ENCODE measurements at places on chromosomes 1 and 21. TPM values are rescaled to one million over a fixed set of nuclear protein-coding genes. Genes with fewer than 3 reads are reported as not detected.

IGFN1 gene
- total RNA-seq: 4.3 TPM

RHOU gene
- not detected for total RNA-seq

MROH7 gene
- 0.45 TPM for total RNA-seq

SH2D1B gene
- total RNA-seq: not detected

DNM3 gene
- total RNA-seq: 1.7 TPM

SPRR2G gene
- not detected for total RNA-seq

CRYAA gene
- not detected for total RNA-seq

CRYBG2 gene
- 24.6 TPM for total RNA-seq

CELA2B gene
- not detected for total RNA-seq

PIP5K1A gene
- 76.4 TPM for total RNA-seq

NUDT4B gene
- total RNA-seq: not detected

CLEC20A gene
- total RNA-seq: not detected

GPA33 gene
- not detected for total RNA-seq

RIMKLA gene
- 0.35 TPM for total RNA-seq

LCE2D gene
- total RNA-seq: not detected

HMGCS2 gene
- not detected for total RNA-seq

PLA2G4A gene
- total RNA-seq: 3.3 TPM

SNX7 gene
- 25.4 TPM for total RNA-seq

SLC9C2 gene
- not detected for total RNA-seq

C1orf167 gene
- not detected for total RNA-seq

HPCA gene
- total RNA-seq: not detected

RXFP4 gene
- total RNA-seq: 0.33 TPM

NBPF6 gene
- 0.94 TPM for total RNA-seq

NBPF20 gene
- 3.8 TPM for total RNA-seq

MAB21L3 gene
- not detected for total RNA-seq

SPRR2F gene
- total RNA-seq: not detected

TFF1 gene
- 2.2 TPM for total RNA-seq

TMEM61 gene
- total RNA-seq: 5.0 TPM

TP73 gene
- total RNA-seq: 6.9 TPM

CHIA gene
- total RNA-seq: not detected

TEDDM1 gene
- total RNA-seq: not detected

EFHD2 gene
- 129 TPM for total RNA-seq

COL8A2 gene
- 0.20 TPM for total RNA-seq

C1orf226 gene
- total RNA-seq: 11.3 TPM

S100A6 gene
- total RNA-seq: 994 TPM
